Activated CD4-positive, alpha-beta T cell treated with anti-CD3 and anti-CD28 coated beads for 1 hour (primary cell): ENCODE measurements at places on chromosomes 4 and X.

DNA sequence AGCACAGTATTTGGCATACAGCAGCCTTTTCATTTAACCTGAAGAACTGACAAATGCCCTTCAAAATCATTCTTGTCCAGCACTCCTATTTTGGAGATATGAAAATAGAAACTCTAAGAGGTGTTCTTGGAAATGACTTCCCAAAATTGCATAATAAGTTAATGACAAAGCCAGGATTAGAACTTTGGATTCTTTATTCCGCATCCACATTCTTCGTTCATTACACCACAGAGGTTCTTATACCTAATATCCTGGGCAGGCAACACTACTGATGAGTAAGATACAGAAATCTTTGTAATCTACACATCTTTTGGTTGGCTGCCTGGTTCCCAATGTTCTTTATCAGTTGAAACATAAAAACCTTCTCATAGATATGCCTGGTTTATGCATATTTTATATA is 5.9 kb downstream of the COL25A1 start:
- no peak for DNase-seq

DNA sequence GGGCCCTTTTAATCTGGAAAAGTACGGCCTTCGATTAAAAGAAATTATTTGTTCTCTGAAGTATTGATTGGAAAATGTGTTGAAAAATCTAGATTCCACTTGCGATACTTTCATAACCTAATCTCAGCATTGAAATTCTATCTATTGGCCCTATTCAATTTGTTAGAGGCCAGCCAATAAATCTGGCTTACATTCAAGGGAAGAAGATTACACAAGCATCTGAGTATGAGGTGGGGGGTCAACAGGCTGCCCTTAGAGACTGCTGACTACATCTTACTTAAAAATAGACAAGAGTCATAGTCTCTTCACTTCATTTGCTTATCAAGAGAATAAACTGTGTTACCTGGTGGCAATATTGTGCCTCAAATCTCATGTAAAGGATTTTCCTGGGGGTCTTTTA is 248.0 kb upstream of the KCNIP4 start:
- no peak for DNase-seq

GRCh38 chrX:150623583-150623982 is 55.2 kb downstream of the MTM1 start:
- DNase-seq = no peak

DNA sequence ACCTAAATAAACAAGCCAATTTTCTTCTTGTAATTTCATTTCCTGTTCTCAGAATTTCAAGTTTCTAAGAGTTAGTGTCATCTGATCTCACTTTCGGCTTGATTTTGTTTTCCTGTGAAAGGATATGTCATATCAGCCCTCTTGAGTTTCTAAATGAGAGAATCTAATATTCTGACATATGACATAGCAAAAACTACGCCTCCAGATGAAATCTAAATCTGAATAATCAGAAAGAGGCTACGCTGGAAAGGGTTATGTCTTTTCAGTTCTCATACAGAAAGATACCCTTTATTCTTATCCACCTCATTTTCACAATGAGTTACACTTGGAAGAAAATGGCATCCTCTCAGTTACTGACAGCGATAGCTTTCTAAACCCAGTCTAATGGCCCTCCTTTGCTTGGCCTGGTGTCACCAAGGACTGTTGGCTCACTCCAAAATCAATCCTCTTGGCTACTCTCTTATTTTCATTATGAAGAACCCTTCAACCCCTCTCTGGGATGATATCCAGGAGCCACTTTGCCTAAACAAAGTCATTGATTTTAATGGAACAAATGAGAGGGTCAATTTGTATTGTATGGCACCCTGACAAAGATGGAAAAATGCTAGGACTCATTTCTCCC is 65.6 kb downstream of the ASB9 start:
- no peak for DNase-seq

GRCh38 chrX:9249051-9249846 is 215.3 kb upstream of the FAM9B start:
- DNase-seq = no peak

DNA sequence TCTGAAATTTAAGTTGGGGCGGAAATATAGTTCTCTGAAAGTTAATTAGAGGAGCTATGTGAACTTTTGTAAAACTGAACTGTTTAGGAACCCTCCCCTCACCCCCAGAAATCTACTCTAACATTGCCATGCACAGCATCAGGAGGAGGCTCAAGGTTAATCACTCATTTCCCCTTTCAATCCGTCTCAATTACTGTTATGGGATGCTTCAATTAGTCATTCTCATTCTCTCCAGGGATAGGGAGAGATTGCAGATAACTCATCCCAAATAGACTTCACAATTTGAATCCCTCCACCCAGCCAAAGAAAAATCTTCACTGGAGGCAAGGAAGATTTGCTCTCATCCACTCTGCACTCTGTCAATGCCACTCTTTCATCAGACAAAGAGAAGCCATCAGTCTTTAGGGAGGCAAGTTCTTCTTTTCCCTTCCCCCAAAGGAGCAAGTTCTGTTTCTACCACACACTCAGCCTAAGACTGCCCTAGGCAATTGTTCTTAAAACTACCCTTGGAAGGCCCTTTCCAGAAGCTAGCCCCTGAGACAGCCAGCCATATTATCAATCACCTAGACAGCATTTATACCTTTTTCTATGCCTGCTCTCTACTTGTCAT is 140.4 kb downstream of the SLC10A7 start:
- DNase-seq = no peak

- DNase-seq = no peak
Observed at GRCh38 chr4:141534985-141535384, 101.4 kb upstream of the IL15 start.

GRCh38 chr4:121822796-121823504 is 733 bp downstream of the CCNA2 start:
- no peak for DNase-seq

- DNase-seq = no peak
Observed at GRCh38 chrX:55142206-55142918, 53.5 kb downstream of the PAGE2 start.

DNA sequence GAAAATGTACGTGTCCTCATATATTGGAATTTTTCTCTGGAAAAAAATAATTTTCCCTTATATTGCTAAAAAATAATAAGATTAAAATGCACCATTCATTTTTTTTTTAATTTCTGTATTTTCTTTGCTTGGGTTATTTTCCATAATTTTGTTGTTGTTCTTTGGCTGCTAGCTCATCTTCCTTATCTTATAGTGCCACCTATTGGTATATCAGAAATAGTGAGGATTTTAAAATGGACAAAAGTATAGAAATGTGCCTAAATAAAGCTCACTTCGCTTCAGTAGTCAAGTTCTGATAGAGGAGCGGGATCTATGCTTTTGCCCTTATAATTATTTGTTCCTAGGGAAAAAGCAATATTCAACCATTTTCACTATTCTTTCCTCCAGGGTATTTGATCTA is 134.8 kb downstream of the NAP1L3 start:
- DNase-seq = no peak

GRCh38 chr4:17124767-17125166 is 226.3 kb upstream of the LDB2 start:
- DNase-seq = no peak

DNA sequence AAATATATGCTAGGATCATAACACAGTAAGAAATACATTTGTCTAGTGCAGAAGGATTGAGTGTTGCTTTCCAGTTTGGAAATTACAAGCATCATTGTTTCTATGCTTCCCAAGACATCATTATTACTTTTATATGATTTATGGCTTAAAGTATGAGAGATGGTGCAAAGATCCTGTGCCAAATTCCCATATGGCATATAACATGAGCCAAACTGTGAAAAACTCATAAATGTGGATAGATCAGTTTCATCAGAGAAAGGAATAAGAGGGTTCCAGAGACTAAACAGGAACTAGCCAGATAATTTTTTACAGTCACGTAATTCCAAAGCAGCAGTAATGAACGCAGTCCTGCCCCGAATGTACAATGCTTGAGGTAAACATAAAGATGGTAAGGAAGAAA is 126.3 kb downstream of the PRDM5 start:
- DNase-seq = no peak

- DNase-seq = no peak
Observed at GRCh38 chr4:57544811-57545654, 434.8 kb upstream of the IGFBP7 start.

GRCh38 chr4:105998171-105999063 is 103.1 kb downstream of the NPNT start:
- DNase-seq = no peak

GRCh38 chrX:66045894-66046293 is 6.0 kb upstream of the VSIG4 start:
- no peak for DNase-seq

GRCh38 chr4:54165438-54165837 is 63.7 kb upstream of the PDGFRA start:
- no peak for DNase-seq

GRCh38 chr4:81353861-81354260 is 117.8 kb downstream of the RASGEF1B start:
- no peak for DNase-seq

DNA sequence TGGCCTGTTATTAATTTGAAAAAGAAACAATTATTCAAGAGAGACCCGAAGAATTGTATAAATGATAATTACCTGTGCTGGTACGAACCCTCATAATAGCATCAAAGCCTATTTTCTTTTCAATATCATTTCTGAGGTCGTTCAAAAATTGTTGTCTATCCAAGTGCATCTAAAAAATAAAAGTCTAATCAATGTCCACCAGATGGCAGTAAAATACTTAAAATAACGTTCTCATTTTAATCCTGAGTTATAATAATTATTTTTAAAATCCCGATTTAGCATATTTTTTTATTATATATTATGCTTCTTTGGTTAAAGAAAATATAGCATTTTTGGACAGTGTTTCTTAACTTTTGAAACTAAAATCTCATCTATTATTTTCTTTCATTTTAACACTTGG is 55.7 kb downstream of the METTL14 start:
- no peak for DNase-seq

DNA sequence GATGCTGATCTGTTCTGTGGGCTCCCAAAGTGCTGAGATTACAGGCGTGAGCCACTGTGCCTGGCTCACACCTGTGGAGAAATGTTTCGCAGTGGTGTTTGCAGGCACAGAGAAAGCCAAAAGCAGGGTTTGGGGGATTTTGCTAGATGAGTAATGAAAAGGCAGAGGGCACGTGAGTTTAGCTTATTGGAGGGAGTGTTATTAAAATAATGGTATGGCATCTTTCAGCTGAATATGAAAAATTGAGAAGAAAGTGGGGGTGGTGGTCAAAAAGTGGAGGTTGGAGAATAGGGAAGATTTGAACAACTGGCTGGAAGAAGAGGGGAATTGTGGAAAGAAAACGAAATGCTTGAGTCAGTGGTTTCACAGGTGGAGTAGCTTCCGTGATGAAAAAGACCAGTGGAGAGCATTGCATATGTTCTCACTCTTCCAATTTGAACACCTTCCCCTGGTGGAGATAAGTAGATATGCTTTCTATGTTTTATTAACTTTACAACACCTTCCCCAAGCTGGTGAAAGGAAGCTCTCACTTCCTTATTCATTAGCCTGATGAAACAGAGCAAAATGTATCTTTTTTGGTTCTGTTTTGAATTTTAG is 1.1 kb upstream of the CHST7 start:
- DNase-seq = no peak

GRCh38 chr4:36979533-36979932 is 265.0 kb upstream of the NWD2 start:
- DNase-seq = no peak
